ENCODE measurements at places on chromosomes 13 and 19.

- DNase-seq, result no peak
These were observed 4.9 kb upstream of the HTR2A start for GRCh38 chr13:46901721-46902120.

- no peak for DNase-seq
These were observed 13.3 kb downstream of the CAPN12 start for GRCh38 chr19:38730731-38731589.

GRCh38 chr13:40992678-40993518 lies 26.2 kb downstream of the ELF1 start:
- no peak for DNase-seq

DNA sequence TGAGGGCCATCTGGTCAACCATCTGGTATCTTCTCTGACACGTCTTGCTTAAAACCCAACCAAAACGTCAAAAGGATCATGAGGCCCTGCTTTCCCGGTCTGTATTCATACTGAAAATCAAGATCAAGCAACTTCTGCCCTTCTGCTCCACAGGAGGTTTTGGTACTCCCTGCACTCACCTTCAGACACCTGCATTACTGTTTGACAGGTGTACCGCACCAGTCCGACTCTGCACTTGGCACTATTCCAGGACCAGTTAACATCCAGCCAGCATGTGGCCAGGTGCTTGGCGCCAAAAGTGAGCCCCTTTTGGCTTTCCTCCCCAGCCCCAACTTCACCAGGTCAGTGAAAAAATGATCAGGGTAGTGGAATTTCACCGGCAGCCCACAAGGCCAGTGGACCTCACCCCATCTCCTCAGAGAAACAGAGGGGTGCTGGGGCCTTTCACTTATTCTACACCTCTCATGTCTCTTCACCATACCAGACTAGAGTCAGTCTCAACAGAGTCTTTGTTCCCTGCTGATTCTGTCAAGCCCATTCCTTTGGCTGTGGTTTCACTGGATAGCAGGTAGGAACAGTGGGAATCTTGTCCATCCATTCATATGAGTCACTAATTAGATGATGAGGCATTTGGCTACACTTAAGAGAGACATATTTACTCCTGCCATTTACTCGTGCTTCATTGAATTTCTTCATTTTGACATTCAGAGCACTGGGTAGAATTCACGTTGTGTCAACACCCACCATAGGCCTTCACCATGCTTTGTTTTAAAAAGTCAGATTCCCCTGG lies 85.3 kb downstream of the ZNF726 start:
- no peak for DNase-seq

GRCh38 chr13:43086181-43086580 lies 62.8 kb downstream of the DNAJC15 start:
- no peak for DNase-seq

GRCh38 chr13:40993987-40994386 lies 25.1 kb downstream of the ELF1 start:
- DNase-seq, result no peak
